ENCODE measurements at places on chromosomes 4 and X.

DNA sequence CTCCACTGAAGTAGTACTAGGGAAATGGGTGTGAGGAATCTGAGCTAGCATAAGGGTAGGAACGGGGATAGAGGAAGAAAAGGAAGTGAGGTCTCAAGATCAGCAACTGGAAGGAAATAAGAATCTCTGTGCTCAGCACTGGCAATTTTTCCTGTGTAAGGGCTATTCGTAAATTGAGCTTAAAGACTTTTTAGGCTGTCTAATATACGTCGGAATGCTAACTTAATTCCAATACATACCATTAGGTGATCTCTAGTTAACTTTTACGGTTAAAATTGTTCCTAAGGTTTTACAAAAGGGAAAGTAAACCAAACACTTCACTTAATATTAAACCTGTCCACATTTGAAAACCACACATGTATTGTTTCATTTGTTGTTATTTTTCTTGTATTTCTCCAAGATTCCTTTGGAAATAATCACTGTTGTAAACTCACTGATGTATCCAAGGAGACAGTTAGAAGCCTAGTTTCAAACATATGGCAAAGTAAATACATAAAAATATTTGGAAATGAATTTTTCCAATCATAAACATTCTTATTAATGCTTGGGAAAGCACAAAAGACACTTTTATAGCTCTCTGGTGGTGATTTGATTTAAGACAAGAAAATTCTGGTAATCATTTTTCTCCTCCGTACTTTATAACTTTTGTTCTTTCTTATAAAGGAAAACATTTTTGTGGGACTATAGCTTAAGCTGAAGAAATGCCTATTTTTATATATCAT is 28.1 kb upstream of the HPGDS start:
- DNase-seq = no peak

GRCh38 chrX:133530960-133531359 is 115.7 kb upstream of the GPC4 start:
- DNase-seq = no peak

GRCh38 chr4:31575504-31575903 is 855.3 kb downstream of the PCDH7 start:
- DNase-seq = no peak

- DNase-seq = no peak
Measured at GRCh38 chr4:142817442-142817841, 28.7 kb downstream of the INPP4B start.
